ENCODE measurements at places on chromosomes 6 and 20.

GRCh38 chr6:106964099-106964498 lies 10.4 kb downstream of the CD24 start:
- no peak for DNase-seq

- no peak for DNase-seq
Observed at GRCh38 chr20:37882961-37883712, 19.8 kb upstream of the VSTM2L start.

DNA sequence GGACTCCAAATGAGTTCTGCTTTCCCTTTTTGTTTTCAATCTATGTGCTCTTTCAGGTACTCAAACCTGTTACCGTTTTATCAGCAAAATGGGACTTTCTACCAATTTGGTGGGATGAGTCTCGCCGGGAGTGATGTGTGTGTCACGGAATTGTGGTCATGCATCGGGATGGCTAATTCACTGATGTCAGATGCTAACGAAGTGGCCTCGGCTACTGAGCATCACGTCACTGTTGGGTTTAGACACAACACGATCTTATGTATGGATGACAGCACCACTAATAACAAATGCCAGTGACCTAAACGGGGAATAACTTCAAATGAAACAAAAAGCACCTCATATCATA lies 1.6 kb upstream of the PCK1 start:
- DNase-seq, result no peak

DNA sequence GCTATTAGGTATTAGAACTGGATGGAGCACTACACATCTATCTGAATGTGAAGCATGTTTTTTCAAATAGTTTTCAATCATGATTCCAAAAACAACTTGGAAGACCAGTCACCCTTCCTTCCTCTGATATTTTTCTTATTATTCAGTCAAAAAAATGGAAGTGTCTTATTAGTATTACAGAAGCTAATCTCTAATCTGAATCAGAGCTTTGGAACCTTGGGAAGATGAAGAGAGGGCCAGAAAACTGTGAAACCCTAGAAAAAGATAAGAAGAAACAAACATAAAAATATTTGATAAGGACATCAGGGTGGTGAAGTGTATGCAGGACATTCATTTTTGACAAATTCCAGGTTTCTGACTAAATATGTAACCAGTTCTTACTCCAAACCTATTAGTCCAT lies 166.3 kb upstream of the PRSS16 start:
- DNase-seq, result no peak

DNA sequence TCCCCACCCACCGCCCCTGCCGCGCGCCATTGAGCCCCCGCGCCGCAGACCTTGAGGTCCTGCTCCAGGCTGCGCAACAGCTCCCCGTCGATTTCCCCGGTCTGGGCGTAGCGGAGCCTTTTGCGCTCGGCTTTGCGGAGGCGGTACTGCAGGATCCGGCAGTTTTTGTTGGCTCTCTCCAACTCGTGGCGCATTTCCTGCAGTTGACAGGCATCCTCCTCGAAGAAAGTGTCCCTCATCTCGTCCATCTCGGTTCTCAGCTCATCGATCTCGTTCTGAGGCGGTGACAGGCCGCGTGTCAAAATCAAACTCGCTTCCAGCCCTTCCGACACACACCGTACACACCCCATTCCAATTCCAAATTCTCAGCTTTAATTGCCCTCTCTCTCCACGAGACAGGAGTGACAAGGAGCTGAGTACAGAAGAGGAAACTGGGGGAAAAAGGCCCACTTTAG lies 4.3 kb downstream of the MTCL3 start:
- DNase-seq, result no peak

DNA sequence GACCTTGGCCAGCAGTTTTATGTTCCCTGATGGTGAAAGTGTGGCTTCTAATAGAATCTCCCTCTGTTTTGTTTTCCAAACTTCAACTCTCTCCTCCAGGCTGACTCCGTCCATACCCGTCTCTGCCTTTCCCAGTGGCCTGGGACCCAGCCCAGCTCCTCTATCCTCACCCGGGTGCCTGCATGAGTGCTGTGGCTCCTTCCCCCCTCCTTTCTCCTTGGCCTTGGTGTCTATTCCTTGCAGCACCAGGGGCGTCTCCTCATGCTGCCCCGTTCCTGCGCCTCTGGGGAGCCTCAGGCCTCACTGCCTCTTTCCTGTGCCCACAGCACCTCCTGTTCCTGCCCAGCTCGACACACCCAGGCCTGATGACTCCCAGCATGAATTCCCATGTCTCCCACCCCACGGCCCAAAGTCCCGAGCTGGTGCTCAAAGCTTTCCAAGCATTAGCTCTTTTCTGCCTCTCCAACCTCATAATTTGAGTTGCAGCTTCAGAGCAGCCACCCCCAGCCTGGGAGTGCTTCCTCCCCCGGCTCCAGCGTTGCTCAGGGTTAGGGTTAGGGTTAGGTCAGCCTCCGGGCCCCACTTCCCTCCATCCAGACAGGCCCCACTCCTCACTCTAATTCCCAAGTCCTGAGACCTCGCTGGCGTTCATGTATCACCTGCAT lies 56.3 kb upstream of the AFDN start:
- no peak for DNase-seq

DNA sequence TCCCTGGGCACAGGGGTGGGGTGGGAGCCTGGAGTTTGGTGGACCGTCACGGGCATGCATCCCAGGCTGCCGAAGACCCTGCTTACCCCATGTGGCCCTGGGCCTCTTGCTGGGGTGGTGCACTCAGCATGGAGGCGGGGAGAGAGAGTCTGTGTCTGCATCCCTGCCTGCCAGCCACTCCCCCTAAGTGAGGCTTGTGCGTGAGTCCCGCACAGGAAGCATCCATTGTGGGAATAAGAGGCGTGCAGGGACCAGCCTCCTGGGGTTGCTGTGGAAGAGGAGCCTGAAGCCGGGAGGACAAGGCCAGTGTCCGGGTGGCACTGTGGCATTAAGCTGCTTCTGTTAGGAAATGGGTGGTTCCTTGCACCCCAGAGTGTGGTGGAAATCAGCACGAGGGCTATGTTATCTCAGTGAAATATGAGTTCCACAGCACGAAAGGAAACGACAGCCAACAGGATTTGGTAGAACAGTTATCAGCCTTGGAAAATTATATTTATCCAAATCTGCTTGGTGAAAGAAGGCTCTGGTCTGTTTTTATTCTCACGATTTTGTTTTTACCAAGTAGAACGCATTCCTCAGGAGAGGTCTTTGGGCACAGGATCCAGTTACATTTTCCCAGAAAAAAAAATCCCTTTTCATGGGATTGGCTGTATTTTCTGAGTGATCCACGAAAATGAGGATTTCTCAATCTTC lies 35.7 kb downstream of the CDH4 start:
- DNase-seq, result no peak

GRCh38 chr6:137191670-137192069 lies 18.2 kb upstream of the IL22RA2 start:
- DNase-seq, result no peak

- DNase-seq, result no peak
Observed at GRCh38 chr6:20463396-20463795, 61.7 kb downstream of the E2F3 start.

DNA sequence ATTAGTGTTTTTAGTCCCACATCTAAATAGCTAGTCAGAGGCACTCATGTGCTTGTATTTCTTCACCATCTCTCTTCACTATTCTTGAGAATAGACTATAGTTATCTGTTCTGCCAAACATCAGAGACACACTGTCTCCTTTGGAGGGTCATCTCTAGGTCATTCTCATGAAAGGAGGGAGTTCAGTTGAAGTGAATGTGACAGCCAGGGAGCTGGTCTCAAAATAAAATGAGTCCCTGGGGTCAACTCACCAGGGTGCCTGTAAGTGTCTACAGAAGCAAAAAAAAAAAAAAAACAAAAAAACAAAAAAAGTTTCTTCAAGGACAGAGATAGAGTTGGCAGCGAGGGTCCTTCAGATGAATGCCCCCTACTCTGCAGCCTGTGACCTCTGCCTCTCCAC lies 171.0 kb downstream of the ID4 start:
- no peak for DNase-seq

DNA sequence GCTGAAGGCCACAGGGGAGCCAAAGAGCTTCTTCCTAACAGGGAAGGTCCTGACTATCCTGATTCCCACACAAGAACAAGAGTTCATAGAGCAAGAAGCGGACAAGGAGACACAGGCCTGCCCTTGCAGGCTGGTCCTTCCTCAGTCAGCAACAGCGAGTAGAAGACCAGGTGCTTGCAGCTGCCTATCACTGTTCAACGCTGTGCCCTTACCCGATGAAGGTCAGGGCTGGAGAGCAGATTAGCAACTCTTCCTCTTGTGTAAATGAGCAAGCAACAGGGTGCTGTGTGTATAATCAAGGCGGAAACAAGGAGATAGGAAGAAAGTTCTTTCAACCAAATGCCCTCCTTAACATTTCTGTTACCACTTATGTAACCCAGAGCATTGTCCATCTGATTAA lies 115.3 kb upstream of the SPACA1 start:
- no peak for DNase-seq

DNA sequence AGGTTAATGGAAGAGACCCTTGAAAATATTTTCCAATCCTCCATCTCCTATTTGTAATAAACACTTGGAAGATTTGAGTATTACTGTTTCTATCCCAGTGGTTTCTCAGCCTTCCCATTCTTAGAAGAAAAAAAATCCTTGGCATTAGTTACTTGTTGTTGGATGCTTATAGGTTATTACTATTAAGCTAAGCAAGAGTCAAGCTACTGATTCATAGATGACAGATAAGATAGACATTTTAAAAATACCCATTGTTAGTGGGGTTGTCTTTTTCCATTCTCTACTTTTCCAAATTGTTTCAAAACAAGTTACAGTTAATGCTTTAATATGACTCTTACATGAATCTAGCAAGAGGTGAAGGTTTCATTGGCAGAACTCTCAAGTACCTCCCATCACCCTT lies 158.5 kb downstream of the HIVEP2 start:
- DNase-seq, result no peak
